ENCODE measurements at places on chromosomes 11 and 22.

DNA sequence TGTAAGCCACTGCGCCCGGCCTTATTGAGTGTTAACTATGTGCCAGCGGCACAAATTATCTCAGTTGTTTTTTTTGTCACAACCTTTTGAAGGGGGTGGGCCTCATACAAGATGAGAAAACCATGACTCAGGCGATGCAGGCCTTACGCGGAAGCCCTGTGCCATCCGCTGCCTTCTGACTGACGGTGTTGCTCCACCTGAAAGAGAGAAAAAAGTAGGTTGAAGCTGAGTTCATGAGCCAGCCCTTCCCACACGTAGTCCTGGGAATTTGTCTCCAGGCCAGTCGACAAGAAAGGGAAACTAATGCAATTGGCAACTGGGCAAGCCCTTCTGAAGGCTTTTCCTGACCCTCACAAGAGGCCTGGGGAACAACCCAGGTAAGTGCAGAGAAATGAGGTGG lies 96.9 kb upstream of the CRYBB3 start:
- no peak for DNase-seq

GRCh38 chr11:64871492-64871891 lies 6.9 kb downstream of the EHD1 start:
- DNase-seq: no peak

- no peak for DNase-seq
Measured at GRCh38 chr11:101705972-101706371, 122.2 kb upstream of the TRPC6 start.

DNA sequence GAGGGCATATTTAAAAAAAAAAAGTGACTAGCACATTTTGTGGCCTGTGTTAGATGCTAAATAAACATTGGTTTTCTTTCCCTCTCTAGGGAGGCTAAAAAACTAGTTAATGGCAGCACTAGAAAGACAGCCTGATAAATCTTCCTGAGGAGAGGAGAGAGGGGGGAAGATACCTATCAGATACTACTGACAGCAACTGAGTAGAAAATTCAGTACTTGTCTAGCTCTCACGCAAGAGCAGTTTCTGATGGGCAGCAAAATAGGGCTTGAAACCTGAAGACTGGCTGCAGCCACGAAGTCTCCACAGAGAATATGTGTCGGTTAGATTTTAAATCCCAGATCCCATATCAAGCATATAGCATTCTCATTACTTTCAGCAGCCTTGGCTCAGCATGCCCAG lies 388.2 kb downstream of the KCNA4 start:
- DNase-seq: no peak

GRCh38 chr11:64803158-64803845 lies at the start of gene MAP4K2:
TSS of gene MAP4K2 (minus strand) at chr11:64803214. CDS start at chr11:64803149, 65 bp downstream.
- DNase-seq: peak; percentile 79

- no peak for DNase-seq
Measured at GRCh38 chr11:87892291-87892690, 283.0 kb downstream of the RAB38 start.

- DNase-seq: no peak
Measured at GRCh38 chr11:110409174-110409573, 20.6 kb upstream of the FDX1 start.

DNA sequence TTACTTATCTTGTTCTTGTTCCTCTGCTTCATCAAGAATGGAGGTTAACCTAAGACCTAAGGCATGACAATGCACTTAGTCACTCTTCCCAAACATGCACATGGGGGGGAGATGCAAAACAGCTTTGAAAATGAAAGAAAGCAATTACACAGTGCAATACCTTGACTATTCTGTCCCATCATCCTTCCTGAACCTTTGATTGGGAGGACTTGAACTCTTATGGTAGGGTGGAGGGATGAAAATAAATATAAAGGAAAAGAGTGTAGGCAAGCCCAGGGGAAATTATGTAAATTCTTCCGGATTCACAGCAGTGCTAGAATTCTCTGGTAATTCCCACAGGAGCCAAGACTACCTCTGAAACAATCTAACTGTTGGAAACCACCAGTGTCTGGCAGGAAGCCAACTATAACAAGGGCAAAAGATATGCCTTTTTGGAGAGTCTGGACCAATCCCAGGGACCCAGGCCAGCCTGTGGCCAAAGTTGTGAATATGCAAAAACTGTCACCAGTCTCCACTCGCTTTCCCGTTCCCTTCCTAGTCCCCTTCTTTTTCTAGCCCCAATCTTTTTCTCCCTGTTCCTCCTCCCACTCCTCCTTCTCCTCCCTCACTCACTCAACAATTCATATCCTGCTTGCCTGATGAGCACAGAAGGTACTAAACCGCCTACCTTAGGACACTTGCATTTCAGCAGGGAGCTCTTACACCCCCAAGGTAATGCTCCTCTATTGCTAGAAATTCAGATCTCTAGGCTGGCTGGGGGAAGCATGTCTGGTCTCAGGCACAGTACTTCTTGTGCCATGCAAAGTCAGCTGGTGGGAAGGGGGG lies 2.5 kb upstream of the RCN1 start:
- no peak for DNase-seq

DNA sequence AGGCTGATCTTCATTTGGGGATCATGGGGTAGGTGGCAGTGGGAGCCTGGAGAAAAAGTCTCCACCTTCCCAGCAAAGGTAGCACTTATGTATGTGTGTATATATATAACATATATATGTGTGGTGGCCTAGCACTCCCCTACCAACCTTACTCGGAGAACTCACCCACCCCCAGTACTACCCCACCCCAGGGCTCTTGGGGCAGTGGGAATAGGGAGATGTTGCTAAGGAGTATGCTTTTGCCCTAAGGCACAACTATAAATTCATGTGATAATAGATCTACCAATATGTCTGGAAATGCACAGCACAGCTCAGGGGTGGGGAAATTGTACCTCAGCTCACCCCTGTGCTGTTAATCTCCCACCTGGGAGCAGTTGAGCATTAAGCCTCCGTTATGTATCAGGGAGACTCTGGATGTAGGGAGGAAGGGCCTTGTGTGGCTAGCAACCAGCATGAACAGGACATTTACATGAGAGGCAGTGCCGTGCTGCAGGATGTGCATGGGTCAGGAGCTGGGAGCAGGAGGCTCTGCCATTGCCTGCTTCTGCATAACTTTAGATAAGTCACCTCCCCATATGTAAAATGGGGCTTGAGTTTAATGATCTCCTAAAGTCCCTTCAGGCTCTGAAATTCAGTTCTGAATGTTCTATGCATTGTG lies 57.3 kb downstream of the C11orf91 start:
- DNase-seq: no peak

- no peak for DNase-seq
Measured at GRCh38 chr11:68687986-68688385, 3.6 kb downstream of the GAL start.

DNA sequence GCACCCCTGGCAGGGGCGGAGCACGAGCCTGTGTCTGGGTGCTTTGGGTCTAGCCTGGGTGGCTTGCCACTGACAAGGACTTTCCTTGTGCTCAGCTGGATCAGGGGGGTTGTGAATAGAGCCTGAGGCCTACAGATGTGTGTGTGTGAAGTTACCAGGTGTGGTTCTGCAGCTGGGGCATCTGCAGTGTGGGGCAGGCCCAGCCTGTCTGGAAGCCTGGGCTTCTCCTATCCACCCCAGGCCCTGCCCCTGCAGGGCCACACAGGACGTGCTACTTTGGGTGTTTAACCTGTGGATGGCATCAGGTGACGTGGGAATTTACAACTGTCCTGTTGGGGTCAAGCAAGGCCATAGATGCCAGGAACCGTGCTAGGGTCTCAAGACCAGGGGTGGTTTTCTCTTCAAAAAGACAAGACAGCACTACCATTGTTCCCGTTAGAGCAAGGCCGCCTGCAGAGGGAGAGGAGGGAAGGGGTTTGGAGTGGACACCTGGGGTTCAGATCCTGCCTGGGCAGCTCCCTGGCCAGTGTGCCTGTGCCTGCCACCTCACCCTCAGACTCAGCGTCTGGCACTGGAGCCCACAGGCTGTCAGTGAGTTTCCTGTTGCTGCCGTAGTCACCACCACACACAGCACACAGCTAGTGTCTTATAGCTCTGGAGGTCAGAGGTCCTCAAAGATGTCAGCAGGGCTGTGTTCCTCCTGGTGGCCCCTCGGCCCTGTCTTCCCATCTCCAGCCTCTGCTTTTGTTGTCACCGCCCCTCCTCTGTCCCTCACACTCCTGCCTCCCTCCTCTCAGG lies 31.6 kb downstream of the CTTN start:
- DNase-seq: no peak

DNA sequence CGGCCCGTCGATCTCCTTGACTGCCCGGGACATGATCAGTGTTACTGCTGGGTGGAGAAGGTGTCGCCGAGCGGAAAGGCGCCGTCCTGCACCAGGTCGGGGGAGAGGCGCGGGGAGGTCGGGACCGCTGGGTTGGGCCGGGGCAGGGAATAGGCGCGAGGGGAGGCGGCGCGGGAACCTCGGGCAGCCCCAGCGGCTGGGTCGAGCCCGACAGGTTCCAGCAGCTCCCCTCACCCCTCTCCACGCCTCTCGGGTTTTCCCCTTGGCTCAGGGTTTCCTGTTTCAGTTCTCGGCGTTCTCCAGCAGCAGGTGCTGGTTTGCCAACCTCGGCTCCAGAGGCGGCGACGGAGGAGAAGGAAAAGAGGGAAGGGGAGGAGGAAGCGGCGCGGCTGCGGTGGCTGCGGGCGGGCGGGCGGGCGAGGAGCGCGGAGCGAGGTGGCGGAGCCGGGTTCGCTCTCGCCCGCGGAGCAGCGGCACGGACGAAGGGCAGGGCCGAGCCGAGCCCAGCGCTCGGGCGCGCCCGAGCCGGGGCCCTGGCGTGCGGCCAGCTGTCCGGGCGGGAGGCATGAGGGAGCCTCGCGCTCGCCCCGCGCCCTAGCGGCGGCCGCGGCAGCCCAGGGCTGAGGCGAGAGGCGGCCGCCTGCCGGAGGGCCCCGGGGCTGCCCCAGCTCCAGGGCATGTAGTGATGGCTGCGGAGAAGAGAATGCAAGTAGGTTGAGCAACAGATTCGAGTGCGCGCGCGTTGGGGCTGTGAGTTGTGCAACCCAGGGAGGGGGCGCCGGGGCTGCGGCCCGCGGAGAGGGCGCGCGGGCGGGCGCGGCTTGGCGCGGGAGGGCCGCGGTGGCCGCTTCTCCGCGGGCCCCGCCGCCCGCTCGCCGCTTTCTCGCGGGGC lies at the start of gene ZC3H12C:
ZC3H12C (plus strand) TSS at position 878 of the 892 bp plus-strand sequence. CDS start 20 bp downstream, outside the sequence.
- DNase-seq: no peak

- peak; percentile 25 for DNase-seq
Measured at GRCh38 chr11:69122630-69123431, 32.9 kb upstream of the SMIM38 start.

GRCh38 chr11:119361056-119361787 lies 14.7 kb upstream of the MFRP start:
- no peak for DNase-seq

DNA sequence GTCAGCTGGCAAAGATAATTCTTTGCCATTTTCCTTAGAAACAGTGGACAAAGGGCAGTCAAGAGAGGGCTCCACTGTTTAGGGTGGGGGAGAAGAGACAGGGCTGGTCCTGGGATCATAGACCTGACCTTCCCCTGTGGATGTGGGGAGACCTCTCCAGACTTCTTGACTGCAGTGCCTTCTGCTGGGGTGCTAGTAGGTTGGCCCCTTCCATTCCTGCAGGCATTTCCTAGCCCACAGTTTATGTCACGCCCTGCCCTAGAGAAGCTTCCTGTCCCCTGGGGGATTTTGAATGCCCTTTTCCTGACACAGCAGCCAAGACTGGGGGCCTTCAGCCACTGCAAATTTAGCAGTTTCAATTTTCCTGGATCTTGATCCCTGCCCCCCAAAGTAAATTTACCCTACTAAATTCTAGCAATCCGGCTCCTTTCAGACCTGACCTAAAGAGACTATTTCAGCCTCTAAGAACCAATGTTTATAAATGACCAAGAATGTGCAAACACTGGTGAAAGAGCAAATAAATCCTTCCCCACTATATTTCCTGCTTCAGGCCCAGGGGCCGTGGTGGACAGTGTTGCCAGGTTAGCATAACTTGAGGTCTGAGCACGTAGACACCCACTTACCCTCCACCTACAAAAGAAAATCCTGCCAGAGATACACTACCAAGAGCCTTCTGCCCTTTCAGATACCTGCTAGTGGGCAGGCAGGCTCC lies 58.4 kb downstream of the PPFIBP2 start:
- DNase-seq: no peak

DNA sequence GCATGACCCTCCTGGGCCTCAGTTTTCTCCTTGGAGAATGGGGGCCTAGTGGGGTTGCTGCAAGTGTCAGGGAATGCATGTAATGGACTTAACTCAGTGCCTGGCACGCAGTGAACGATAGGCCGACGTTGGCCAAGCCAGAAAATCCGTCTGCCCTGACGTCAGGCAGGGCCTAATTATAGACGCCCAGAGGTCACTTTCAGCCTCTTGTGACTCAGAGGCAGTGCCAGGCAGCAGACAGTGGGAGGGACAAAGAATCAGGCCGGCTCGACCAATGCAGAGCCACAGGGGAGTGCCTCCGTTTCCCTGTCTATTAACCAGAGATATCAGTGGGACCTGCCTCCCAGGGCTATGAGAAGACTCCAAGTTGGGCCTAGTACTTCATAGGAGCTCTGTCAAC lies 115.0 kb downstream of the MN1 start:
- no peak for DNase-seq

DNA sequence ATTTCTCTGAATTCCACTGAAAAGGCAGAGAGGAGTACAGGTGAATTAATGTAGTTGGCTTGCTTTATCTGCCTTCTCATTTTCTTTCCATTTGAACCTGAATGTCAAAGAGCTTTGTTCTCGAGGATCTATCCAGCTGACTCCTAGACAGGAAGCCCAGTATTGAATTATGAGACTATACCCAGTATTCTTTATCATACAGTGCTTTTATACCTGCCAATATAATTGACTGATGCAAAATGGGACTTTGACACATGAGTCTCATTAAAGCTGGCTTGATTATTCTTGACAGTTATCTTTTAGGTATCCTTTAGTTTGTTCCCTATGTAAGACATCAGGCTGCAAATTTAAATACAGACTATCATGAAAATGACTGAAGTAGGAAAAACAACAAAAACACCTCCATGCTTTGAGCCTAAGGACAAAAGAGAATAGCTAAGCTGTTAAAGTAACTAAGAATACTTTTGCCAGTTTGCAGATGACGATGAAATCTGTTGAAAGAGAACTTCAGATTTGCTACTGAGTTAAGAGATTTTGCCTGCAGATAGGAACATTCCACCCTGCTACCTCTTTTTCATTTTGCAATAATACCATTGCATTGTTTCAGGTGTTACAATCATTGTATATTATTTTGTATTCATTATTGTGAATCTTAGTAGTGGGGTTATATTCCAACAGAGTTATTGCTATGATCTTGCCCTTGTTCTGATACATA lies 117.1 kb downstream of the ENTHD1 start:
- DNase-seq: no peak

GRCh38 chr11:45816614-45817013 lies 11.7 kb downstream of the SLC35C1 start:
- no peak for DNase-seq

DNA sequence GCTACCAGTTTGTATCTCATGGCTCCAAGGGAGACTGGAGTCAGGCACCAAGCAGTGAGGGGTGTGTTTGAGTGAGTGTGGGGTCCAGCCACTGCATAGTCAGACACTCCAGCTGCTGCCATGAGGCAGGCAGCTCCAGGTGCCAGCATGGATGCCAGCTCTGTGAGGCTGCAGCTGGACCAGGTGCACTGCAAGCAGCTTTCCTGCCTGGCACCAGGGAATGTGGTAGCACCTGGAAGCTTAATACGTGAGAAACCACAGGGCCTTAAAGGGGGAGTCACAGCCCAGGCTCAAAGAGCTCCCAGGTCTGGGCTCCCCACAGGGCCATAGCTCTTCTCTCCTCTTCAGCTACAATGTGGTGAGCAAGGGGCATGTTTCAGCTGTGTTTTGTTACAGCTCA lies 817.8 kb upstream of the LUZP2 start:
- DNase-seq: no peak

Data from activated CD4-positive, alpha-beta T cell treated with anti-CD3 and anti-CD28 coated beads for 1 hour (primary cell).